GF-D8 (cell line): ENCODE measurements at places on chromosomes 7 and 10.
A peak's percentile ranks its signal among the peaks of the same experiment; 100 is the strongest.

DNA sequence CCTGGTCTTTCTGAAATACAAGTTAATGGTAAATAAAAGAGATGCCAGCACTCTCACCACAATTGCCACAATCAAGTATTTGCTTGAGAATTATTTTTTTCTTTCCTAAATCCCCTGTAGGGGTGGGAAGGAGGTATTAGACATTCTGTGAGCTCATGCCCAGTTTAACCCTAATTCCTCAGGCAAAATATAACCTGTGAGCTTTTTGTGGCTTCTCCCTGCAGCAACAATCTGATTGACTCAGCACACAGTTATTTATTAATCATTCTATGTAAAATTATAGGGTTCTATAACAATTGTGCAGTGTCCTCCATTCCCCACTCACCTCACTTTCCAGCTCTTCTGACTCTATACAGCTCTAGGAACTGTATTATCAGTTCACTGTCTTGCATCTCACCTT is 66.3 kb downstream of the GLI3 start:
- DNase-seq, result no peak

DNA sequence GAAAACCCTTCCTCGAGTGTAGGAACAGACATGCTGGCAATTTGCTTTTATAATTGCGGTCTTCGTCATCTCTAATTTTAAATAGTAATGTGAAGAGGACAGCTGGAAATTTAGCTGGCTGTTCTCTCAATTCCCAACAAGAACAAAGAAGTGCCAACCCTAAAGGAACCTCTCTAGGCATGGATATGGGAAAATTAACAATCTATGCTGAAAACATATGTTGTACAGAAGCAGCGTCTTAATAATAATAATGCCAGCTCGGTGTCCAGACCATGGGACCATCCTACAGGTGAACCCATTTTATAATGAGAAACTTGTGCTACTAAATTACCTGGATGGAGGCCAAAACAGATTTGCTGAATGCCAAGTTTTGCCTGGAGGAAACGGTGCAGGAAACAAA is 641.4 kb upstream of the MGMT start:
- no peak for DNase-seq

GRCh38 chr10:71126432-71126831 is 85.9 kb upstream of the UNC5B start:
- DNase-seq, result no peak

DNA sequence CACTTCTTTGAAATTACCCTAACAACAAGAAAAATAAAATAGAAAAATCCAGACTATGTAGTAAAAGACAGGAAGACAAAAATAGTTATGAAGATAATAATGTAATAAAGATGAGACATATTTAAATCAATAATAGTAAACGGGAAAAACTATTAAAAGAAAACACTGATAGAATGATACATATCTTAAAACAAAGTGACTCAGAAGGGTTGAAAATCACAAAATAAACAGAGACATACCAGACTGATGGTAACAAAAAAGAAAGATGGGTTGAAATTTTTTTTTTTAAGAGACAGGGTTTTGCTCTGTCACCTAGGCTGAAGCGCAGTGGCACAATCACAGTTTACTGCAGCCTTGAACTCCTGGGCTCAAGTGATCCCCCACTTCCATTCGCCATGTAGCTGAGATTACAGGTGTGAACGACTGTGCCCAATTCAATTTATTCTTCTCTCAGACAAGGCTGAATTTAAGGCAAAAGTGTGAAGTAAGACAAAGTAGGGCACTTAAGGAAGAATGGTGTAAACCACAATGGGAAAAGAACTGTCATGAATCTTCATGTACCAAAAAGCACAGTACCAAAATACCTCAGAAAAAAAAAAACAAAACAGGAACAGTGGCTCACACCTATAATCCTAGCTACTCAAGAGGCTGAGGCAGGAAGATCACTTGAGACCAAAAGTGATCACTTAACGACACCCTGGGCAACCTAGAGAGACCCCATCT is 47.4 kb downstream of the LMBR1 start:
- no peak for DNase-seq

- no peak for DNase-seq
These were observed 19.5 kb downstream of the TCF7L2 start for GRCh38 chr10:112969542-112969941.

DNA sequence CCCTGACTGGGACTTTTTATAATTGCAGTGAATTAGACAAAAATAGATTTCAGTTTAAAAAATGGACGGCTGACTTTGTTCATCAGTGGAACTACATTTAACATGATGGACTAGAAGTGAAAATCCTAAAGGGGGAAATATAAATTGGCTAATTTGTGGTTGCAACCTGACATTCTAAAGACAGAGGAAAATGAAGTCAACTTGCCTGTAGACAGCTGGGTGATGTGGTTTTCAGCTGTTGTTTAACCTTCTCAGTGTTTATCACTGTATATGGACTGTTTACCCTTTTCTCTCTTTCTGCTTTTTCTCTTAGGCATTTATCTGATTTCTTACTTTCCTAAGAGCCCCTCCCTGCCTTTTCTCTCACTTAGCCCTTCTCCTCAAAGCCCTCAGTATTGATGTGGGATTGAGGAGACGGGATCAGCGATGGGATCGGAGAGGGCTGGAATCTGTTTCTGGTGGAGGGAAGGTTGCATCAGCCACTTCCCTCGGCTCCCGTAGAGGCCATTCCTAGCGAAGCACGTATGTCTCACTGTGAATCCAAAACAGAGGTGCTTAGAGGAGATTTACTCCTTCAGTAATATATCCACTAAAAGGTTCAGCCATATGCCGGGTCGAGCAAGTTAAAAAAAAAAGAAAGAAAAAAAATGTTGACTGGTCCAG is 109.0 kb upstream of the KLF6 start:
- no peak for DNase-seq

DNA sequence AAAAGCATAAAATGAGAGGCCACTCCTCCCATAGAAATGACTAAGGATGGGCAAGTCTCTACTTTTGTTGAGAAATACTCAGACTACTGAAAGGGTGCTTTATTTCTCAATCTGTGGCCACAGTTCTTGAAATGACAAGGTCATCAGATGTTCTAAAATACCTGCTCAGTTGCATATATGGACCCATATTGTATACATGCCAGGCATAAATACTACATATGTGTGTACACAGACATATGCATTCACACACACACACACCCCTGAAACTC is 691.5 kb upstream of the SORCS1 start:
- no peak for DNase-seq

DNA sequence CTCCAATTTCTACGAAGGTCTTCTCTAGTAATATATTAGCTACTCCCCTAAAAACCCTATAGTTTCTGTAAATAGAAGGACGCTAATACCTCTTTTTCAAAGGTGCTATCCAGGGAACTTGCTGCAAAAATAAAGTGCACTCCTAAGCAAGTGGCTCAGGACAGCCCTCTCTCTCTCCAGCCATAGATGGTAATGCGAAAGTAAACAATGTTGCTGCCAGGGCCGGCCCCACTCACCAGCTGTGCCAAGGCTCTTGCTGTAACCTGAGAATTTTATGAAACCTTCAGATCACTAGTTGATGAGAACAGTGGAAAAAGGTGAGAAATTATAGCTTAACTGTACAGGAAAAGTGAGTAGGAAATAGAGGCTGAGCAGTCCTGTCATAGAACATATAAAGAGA is 10.9 kb upstream of the TAS2R39 start:
- no peak for DNase-seq

GRCh38 chr7:40882071-40882658 is 747.4 kb downstream of the SUGCT start:
- DNase-seq, result no peak

DNA sequence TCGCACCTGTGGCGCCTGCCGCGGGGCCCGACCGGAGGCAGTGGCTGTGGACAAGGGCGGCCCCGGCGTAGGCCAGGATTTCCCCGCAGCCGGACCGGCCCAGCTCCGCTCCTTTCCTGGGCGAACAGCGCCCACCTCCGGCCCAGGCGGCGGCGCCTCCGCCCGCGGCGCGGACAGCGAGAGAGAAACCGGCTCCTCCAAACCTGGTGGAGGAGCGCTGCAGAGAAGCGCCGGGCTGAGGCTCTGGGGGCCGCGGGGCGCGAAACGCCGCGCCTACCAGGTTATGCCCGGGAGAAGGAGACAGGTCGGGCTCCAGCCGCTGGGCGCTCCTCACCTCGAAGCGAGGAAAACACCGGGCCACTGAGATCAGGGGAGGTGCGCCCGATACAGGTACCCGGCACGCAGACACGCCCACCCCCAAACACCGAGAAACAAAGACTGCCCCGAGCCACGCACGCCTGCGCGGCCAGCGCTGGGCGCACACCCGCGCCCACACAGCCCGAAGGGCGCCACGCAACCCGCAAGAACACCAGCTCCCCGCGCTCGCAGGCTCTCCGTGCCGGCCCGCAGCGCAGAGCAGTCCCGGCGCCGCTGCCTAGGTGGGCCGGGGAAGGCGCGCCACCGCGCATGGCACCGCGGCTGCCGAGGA is 3.3 kb downstream of the GRID1 start:
- DNase-seq, result no peak

DNA sequence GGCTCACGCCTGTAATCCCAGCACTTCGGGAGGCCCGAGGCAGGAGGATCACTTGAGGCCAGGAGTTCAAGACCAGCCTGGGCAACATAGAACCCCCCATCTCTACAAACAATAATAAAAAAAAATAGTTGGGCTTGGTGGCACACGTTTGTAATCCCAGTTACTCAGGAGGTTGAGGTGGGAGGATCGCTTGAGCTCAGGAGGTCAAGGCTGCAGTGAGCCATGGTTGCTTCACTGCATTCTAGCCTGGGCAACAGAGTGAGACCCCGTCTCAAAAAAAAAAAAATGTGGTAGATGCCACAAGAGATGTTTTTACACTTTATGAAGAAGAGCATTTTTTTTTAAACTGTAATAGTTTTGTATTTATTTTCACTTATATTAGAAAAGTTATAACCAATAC is 12.8 kb downstream of the NYAP1 start:
- DNase-seq, result no peak

DNA sequence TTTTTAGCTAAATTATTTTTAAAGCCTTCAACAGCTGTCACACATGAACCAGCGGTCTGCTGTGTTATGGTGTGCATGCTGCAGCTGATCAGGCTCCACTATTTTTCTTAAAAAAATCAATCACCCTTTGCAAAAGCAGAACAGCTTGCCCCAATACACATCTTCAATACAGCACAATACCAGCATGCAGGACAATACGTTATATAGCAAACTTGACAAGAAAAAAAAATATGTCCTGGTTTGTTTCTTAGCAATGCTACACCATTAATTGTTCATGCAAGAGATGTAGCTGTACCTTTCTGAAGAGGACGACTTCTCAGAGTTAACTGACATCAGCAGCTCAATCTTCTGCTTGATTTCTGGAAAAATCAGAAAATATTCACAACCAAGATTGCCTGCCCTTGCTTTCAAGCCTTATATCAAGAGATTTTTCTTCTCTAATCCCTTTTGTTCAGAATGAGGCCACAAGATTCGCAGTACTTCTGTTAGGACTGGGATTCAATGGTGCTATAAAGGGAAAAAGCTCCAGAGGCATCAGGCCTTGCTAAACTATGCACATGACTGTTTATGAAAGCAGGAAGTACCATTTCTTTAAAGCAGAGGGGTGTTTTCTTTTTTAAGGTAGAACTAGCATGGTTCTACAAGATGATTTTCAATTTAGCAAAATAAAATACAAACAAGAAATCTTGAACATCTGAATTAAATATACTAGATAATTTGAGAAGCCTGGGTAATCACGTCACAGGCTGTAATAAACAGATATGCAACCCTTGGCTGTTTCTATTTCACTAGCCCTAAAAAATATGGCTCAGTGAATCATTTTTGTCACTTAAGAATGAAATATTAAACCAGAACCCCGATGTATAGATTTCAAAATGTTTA is 120.0 kb downstream of the SRPK2 start:
- DNase-seq, result peak; percentile 44

- DNase-seq, result no peak
These were observed 51.4 kb upstream of the SCIN start for GRCh38 chr7:12518920-12519681.

GRCh38 chr7:66207540-66207939 is 2.4 kb downstream of the TPST1 start:
- DNase-seq, result no peak
